ENCODE measurements at places on chromosomes 16 and 17.

GRCh38 chr16:3736116-3736515 is 18.8 kb upstream of the TRAP1 start:
- no peak for DNase-seq

DNA sequence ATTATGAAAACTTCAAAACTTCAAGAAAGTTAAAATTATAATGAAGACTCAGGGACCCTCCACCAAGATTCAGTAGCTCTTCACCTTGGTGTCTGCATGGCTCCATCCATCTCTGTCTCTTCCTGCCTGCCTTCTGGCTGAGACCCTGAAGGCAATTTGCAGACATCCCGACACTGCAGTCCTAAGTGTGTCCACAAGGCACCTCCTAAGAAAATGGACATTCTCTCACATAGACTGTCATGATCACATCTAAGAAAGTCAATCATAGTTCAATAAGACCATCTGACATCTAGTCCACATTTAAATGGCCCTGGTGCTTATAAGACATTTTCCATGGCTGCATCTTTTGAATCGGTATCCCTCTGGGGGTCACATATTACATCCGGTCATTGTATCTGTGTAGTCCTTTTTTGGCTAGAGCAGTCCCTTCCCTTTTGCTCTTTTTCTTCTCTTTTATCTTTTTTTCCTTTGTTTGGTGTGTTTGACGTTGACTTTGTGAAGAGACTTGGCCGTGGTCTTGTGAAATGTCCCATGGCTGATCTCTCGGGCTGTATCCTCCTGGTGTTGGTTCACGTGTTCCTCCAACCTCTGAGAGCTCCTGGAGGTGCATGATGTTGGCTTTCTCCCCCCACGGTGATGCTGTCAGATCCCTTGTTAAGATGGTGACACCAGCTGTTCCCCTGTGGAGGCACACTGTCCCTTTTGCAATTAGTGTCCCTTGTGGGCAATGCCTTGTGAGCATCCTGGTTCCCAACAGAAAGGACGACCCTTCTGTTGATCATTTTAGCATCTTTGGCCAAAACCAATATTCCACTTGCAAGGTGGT is 5.0 kb upstream of the TNFRSF13B start:
- no peak for DNase-seq

- no peak for DNase-seq
Measured at GRCh38 chr16:89826531-89827382, 1.5 kb upstream of the SPIRE2 start.

- no peak for DNase-seq
Measured at GRCh38 chr16:11586378-11586855, 302 bp downstream of the LITAF start.

DNA sequence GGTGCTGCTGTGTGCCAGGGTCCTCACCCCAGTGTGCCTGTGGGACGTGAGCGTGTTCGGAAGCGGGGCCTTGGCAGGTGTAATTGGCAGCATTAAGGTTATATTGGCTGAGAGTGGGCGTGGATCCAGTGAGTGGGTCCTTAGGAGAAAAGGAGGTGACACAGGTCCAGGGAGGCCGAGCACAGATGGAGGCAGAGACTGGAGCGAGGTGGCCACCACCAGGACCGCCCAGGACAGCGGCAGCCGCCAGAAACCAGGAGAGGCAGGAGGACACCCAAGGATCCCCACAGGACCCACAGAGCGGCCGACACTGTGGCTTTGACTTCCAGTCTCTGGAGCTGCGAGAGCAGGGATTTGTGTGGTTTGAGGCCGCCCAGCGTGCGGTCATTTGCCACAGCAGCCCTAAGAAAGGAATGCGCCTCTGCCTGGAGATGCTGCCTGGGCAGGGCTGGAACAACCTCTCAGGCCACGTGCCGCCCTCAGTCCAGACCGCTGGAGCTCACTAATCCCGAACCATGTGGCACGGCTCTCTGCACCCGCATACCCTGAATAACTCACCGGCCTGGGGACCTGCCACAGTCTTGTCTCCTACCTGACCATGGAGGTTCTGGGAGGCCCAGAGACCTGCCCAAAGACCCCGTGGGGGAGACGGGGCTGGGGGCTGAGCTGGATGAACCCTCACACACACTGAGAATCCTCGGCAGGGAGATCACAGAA is 45.4 kb downstream of the SOX8 start:
- no peak for DNase-seq

DNA sequence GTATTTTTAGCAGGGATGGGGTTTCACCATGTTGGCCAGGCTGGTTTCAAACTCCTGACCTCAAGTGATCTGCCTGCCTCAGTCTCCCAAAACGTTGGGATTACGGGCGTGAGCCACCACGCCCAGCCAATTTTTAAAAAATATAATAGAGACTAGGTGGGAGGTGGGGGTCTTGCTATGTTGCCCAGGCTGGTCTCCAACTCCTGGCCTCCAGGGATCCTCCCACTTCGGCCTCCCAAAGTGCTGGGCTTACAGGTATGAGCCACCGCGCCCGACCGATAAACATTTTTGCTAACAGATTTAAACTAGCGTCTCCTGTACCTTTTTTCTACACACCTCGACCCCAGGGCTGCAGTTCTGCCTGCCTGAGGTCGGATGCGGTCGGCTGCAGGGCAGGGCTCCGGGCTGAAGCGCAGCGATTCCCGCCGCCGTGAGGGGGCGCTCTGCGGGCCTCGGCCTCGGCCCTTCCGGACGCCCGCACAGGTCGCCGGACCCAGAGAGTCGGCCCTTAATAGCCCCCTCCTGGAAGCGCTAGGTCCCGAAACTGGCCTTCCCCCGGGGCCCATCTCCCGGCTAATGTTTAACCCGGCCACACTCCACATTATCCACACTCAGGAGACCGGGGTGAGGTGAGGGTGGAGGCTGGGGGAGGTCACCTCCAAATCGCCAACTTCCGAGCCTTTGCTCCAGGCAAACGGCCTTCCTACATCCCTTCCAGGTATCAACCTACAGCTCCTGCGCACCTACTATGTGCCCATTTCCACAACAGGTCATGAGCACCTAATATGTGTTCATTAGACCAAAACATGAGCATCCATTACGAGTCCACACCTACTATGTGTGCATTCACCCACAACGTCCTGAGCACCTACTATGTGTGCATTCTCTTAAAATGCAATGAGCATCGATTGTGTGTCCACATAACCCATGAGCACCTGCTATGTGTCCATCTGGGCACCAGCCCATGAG is 2.0 kb upstream of the GLIS2 start:
- DNase-seq: no peak

GRCh38 chr17:71334048-71334751 is 786.6 kb upstream of the SOX9 start:
- no peak for DNase-seq

DNA sequence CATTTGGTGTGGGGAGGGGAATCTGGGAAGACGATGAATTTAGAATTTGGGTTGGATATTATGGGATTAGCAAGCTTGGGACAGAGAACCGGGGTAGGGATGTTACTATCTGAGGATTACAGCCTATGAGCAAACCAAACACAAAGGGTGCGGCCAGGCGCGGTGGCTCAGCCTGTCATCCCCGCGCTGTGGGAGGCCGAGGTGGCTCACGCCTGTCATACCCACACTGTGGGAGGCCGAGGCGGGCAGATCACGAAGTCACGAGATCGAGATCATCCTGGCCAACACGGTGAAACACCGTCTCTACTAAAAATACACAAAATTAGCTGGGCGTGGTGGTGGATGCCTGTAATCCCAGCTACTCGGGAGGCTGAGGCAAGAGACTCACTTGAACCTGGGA is 60.9 kb downstream of the VPS53 start:
- no peak for DNase-seq

DNA sequence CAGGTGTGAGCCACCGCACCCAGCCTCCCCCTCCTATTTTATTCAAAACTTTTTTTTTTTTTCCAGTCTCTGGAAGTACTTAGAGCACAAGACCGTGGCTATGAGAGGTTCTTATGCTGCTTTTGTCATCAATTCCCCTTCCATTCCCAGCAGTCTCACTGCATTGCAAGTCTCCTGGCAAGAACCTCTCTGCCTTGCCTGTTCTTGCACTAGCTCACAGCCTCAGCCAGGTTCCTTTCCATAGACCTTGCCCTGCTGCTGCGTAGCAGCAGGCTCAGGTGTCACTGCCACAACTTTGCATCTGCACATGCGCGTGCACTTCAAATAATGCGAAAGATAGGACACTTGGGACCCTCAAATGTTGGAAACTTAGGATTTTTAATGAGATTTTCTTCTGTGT is 15.6 kb downstream of the ATP6V0A1 start:
- DNase-seq: no peak

DNA sequence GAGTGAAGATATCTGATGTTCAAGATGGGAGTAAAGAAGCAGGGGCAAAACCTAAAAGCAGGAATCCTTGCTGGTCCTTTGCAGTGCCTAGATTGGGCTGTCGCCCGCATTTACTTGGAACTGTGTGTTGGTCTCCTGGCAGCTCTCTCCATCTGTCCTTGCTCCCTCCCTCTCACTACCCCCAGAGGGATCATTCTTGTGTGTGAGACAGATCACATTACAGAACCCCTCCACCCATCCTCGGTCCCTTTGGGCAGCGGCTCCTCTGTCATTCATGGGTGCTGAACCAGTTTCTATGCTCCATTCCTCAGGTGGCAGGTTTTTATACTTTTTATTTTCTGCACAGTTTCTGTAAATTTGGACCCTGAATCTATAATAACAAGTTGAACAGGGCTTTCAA is 99.4 kb upstream of the MYOCD start:
- no peak for DNase-seq

GRCh38 chr16:55697867-55698266 is 42.1 kb downstream of the SLC6A2 start:
- DNase-seq: no peak

DNA sequence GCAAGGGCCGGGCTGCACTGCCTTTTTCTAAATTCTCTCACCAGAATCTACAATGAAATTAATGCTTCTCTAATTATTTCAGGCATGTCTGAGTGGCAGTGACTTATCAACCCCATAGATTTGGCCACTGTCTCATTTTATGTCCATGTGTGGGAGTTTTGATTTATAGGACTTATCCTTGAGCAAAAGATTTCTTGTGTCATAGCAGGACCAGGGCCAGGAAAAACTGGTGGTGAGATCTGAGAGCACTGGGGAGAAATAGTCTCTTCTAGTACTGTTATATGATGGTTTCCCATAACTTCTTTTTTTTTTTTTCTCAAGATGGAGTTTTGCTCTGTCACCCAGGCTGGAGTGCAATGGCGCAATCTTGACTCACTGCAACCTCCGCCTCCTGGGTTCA is 1.5 kb upstream of the KRT23 start:
- DNase-seq: no peak

GRCh38 chr16:75726390-75726789 is at the start of gene CPHXL:
TSS of gene CPHXL (minus strand) at chr16:75726490. CDS start at chr16:75726442, 48 bp downstream.
- DNase-seq: no peak

DNA sequence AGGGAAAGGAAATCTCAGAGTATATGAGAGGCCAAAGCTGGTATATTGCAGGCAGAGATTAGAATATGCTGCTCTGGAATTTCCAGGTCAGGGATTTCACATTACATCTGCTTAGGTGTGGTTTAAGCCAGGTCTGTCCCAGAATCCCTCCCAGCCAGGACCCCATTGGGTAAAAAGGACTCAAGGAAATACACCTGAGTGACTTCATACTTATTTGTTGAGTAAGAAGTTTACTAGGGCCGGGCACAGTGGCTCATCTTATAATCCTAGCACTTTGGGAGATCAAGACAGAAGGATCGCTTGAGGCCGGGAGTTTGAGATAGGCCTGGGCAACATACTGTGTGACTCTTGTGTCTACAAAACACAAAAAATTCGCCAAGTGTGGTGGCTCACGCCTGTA is 7.2 kb downstream of the PIPOX start:
- DNase-seq: no peak

DNA sequence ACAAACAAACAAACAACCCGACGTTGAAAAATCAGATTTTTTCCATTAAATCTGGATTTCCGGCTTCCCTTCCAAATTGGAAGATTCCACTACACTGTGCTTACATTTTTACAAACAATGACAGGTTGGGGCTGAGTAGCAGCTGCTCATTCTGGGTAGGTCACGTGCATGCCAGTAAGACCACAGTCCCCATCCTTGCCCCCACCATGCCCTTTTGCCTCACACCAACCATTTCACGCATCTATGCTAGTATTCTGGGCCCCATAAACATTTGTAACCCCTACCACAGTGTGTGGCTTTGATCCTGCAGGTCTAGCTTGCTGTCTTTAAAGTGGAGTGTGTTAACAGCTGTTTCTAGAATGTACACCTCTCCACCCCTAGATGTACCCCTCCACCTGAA is 366.1 kb downstream of the XYLT1 start:
- DNase-seq: no peak

- DNase-seq: no peak
Measured at GRCh38 chr17:74873874-74874614, 1.2 kb upstream of the FDXR start.

GRCh38 chr17:10756619-10757018 is 26.8 kb upstream of the TMEM220 start:
- no peak for DNase-seq

DNA sequence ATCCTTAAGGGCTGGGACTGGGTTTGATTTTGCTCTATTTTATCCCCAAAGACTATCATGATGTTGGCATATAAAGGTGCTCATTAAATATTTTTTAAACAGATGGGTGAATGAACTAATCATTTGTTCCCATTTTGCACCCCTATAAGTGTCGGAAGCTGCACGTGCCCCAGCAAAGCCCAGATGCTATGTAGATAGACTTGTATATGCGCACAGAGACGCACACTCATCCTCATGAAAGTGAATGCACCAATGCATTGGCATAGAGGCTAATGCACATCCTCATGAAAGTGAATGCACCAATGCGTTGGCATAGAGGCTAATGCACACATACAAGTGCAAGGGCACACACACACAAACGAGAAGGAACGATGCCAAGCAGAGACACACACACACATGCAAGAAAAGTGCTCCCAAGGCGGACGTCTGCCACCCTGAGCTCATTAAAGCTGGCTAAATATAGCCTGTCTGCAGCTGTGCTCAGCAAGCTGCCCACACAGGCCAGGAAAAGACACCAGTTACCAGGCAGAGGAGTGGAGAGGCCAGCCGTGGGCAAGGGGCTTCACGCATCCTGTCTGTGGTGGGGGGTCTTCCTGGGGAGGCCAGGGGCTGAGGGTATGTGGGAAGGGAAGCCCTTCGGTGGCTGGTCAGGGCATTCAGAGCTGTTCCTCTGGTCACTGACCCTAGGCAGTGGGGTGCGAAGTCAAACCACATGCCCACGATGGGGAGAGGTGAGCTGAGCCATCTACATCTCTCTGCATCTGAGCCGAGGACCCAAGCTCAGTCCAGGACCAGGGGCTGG is 52.6 kb downstream of the PIMREG start:
- no peak for DNase-seq

- no peak for DNase-seq
Measured at GRCh38 chr16:50399411-50399810, 30.6 kb upstream of the BRD7 start.

- DNase-seq: no peak
Measured at GRCh38 chr17:57286399-57287105, 30.2 kb downstream of the MSI2 start.

DNA sequence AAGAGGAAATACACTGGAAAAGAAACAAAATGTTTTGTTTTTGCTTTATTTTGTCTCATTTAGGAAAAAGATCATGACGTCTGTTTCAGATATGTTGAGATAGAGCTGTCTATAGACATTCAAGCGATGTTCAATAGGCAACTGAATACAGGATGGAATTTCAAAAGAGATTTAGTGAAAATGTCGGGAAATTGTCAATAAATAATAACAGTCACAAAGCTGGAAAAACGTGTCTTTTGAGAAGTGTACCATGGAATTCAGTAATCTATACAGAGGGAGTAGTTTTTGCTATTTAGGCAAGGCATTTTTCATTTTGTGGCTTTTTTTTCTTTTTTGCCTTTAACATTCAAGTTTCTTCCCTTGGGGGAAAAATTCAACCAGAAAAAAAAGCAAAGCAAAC is 33.0 kb downstream of the TMEM100 start:
- DNase-seq: no peak
